ENCODE measurements at places on chromosomes 4 and X.

DNA sequence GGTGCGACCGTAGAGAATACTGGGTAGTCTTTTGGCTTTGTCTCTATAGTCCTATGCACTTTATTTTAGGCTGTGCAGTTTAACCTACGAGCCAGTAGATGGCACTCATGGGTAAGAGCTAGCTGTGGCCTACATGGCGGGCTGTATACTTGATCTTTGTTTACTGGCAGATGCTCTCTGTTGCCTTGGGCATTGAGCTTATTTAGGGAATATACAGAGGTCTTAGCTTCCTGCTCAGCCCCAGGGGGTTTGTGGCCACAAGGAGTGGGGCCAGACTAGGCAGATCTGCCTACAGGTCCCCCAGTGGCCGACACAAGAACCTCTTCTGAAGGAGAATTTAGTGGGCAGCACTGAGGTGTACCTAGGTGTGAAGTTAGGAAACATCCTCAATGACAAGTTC lies 227.6 kb upstream of the HDX start:
- H3K4me1 ChIP-seq = no peaks in the 10 kb centered on the region
- H3K27ac ChIP-seq = no peak overlapping the region
- no peaks in the 10 kb centered on the region for H3K36me3 ChIP-seq
- no peaks in the 10 kb centered on the region for H3K27me3 ChIP-seq

DNA sequence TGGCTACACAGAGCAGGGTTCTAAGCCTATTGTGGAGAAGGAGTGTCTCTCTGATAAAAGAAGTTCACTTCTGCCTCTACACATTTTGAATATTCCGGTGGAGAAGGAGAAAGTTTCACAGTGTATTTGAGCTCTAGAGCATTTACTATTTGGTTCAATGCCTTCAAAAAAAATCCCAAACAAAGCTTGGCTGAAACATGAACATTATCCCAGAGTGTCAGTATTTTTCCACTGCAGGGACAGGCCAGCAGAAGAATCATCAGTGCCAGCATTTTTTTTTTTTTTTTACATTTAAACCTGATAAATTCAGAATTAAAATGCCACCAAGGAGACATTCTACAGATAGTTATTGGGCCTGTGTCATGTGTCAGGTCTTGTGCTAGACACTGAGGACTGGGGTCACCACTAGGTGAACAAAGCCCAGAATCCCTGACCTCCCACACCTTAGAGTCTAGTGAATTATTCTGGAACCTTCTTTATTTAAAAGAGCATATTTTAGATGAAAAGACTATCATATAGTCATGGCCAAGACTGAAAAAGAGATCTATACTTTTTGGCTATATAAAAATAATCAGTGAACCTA lies 48.0 kb upstream of the NAP1L5 start:
- H3K27ac ChIP-seq = no peak overlapping the region
- no peak overlapping the region for H3K4me3 ChIP-seq
- no peaks in the 10 kb centered on the region for H3K27me3 ChIP-seq
- DNase-seq = no peak
- H3K4me1 ChIP-seq = no peaks in the 10 kb centered on the region

DNA sequence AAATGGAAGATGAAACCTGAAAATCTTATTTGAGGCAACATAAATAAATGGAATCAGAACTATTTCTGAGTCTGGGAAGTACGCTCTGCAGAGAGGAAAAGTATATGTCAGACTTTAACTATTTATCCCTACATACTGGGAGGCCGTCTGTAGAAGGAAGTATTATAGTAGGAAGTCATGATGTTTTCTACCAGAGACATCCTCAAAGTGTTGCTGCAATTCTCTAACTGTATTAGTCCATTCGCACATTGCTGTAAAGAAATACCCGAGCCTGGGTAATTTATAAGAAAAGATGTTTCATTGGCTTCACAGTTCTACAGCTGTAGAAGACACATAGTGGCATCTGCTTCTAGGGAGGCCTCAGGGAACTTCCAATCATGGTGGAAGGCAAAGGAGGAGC lies 88.7 kb upstream of the TBL1X start:
- H3K27ac ChIP-seq = no peak overlapping the region
- H3K4me3 ChIP-seq = no peak overlapping the region
- H3K27me3 ChIP-seq = no peaks in the 10 kb centered on the region

GRCh38 chr4:1584498-1584897 lies 99.6 kb downstream of the FAM53A start:
- H3K27me3 ChIP-seq = no peaks in the 10 kb centered on the region
- no peak overlapping the region for H3K27ac ChIP-seq
- no peak overlapping the region for H3K4me3 ChIP-seq

DNA sequence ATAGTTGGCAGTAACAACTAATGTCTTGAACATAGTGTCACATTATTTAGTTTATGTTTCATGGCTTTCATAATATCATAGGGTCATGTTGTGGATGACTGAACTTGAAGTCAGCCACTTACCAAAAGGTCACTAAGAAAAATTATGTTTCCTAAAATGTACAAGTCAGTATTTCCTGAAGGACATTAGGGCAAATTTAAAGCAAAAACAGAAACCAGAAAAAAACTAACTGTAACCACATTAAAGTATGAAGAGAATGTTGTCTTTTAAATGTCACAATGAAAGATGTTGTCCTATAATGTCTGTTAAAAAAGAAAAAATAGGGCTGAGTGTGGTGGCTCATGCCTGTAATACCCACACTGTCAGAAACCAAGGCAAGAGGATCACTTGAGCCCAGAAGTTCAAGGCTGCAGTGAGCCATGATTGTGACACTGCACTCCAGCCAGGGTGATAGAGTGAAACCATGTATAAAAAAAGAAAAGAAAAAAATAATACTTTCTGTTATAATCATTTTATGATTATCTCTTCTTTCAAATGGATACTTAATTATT lies 55.8 kb downstream of the HHIP start:
- H3K4me1 ChIP-seq = peaks cover 88% of the 10 kb centered on the region
- H3K27me3 ChIP-seq = no peaks in the 10 kb centered on the region
- no peak overlapping the region for H3K4me3 ChIP-seq

DNA sequence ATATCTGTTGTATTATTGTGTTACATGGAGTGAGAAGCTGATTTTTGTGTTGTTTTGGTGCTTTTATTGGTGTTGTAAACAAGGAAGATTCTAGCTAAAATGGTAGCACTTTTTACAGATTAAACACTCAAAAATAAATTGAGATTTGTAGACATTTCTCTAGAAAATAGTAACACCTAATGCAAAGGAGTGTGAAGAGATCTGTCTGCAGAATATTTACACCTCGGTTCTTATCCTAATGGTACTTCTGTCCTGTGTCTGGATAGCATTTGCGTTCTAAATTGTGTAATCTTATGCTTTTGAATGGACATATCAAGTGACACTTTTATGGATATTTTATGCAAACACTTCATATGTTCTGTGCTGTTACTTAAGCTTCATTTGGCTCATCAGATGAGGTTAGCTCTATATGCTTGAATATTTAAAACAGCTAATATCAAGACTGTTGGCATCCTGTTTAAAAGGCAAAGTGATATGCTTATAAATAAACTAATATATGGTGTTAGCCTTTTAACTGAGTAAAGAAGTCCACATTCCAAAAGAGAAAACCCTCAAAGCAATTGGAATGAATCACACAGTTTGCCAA lies 6.0 kb downstream of the PCDH7 start:
- H3K27me3 ChIP-seq = no peaks in the 10 kb centered on the region
- H3K27ac ChIP-seq = peak overlapping the region; percentile 48
- peak; percentile 80 for DNase-seq
- no peaks in the 10 kb centered on the region for H3K36me3 ChIP-seq

GRCh38 chr4:120749445-120750151 lies 172.9 kb downstream of the PRDM5 start:
- H3K27me3 ChIP-seq = no peaks in the 10 kb centered on the region
- H3K4me3 ChIP-seq = no peak overlapping the region
- no peaks in the 10 kb centered on the region for H3K4me1 ChIP-seq
- no peak overlapping the region for H3K27ac ChIP-seq
- no peaks in the 10 kb centered on the region for H3K36me3 ChIP-seq

GRCh38 chr4:184648313-184649025 lies 778 bp downstream of the CASP3 start:
- no peaks in the 10 kb centered on the region for H3K27me3 ChIP-seq
- H3K4me1 ChIP-seq = peaks cover 52% of the 10 kb centered on the region
- peak; percentile 59 for DNase-seq
- H3K36me3 ChIP-seq = peaks cover 2% of the 10 kb centered on the region
- peak overlapping the region; percentile 84 for H3K27ac ChIP-seq

GRCh38 chr4:183012879-183013729 lies 86.0 kb upstream of the WWC2 start:
- no peaks in the 10 kb centered on the region for H3K36me3 ChIP-seq
- H3K27me3 ChIP-seq = peaks cover 6% of the 10 kb centered on the region
- H3K4me3 ChIP-seq = no peak overlapping the region
- no peaks in the 10 kb centered on the region for H3K4me1 ChIP-seq
- H3K27ac ChIP-seq = no peak overlapping the region
- no peak for DNase-seq

DNA sequence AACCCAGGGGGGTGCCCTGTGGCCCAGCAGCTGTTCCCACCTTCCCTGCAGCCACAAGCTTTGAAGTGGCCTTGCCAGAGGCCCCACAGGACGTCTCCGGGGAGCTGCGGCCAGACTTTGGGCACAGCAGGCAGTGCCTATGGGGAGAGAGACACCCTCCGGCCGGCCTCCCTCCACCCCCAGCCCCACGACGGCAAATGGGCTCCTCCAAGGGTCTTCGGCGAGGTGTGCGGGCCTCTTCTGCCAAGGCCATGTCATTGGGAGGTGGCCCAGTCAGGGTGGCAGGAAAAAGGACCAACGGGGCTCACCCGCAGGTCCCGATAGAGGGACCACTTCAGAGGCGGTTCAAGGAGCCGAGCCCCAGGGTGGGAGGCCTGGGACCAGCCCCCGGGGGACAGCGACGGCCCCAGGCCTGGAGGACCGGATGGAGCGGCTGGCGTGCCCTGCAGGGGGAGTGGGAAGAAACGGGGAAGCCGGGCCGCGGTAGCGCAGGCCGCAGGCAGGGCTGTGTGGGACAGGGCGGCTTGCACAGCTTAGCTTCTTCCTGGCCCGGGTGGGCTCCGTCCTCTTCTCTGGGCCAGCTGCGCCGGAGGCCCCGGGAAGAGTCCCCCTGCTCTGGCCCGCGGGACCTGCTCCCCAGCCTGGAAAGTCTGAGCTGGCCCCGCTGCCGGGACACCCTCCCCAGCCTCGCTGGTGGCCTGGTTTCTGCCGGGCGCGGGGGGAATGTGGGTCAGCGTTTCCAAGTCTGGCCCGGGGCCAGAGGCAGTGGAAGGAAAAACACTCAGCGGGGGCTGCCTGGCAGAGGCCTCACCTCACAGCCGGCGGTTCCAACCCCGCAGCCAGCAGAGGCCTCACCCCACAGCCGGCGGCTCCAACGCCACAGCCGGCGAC lies 21.9 kb upstream of the SPON2 start:
- peak; percentile 31 for DNase-seq
- H3K27me3 ChIP-seq = no peaks in the 10 kb centered on the region
- no peaks in the 10 kb centered on the region for H3K36me3 ChIP-seq
- no peak overlapping the region for H3K27ac ChIP-seq
- peaks cover 6% of the 10 kb centered on the region for H3K4me1 ChIP-seq
- H3K4me3 ChIP-seq = no peak overlapping the region

DNA sequence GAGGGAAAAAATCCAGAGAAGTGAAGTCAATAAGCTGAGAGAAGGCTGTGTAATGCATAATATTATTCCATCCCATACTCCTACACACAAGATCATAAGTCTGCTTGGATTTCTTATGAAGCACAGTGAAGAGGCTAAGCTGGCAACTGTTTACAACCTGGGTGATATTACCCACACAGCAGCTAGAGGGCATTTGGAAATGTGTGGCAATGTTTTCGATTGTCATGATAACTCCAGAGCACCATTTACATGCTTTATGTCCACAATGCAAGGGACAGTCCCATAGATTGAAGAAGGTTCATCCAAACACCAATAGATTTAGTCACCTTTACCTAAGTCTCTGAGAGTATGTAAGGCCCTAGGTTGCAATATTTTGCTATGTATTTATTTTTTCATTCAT lies 412.2 kb downstream of the PPP3CA start:
- no peaks in the 10 kb centered on the region for H3K4me1 ChIP-seq
- no peak overlapping the region for H3K4me3 ChIP-seq
- no peaks in the 10 kb centered on the region for H3K27me3 ChIP-seq
- H3K36me3 ChIP-seq = no peaks in the 10 kb centered on the region
- H3K27ac ChIP-seq = no peak overlapping the region
- DNase-seq = peak; percentile 31

DNA sequence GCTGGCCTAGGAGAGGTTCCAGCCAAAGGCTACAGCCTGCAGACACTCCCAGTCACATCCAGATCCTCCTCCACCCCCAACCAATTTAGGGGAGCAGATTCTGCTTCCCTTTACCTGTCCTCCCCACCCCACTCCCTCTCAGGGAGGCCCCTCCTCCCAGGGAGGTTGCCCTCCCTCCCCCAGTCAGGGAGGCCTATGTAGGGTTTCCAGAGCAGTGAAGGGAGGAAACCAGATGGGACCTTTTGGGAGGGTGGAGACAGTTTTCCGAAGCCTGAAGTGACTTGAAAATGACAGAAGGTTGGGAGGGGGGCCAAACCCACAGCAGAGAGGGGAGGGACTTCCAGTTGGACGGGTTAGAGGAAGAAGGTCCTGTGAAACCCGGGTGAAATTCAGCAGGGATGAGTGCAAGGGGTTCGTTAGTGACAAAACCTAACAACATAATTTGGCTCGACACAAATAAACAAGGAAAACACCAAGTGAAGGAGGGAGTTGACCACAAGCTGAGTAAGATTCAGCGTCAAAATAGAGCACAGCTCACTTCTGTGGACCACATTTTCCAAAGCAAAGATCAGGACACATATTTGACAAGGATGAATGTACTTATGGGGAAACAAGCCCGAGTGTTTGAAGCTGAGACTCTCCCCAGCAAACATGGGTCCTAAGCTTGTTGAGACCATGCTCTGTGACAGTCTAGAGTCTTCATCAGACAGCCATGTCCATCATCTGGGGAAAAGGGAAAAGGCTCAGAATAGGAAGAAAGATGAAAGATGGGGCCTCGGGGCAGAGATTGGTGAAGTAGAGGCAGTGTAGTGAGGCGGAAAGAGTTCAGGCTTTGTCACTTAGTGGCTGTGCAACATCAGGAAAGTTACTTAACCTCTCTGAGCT lies 46.4 kb downstream of the PRPS1 start:
- no peak for DNase-seq
- peaks cover 25% of the 10 kb centered on the region for H3K4me1 ChIP-seq
- peak overlapping the region; percentile 74 for H3K27ac ChIP-seq
- H3K36me3 ChIP-seq = no peaks in the 10 kb centered on the region

GRCh38 chr4:5052204-5052702 lies 973 bp downstream of the STK32B start:
- peak overlapping the region; percentile 64 for H3K4me3 ChIP-seq
- H3K27me3 ChIP-seq = no peaks in the 10 kb centered on the region
- DNase-seq = no peak
- H3K36me3 ChIP-seq = no peaks in the 10 kb centered on the region

All from endothelial cell of umbilical vein (primary cell).